ENCODE measurements at places on chromosomes 4 and X. TPM values are rescaled to one million over a fixed set of nuclear protein-coding genes. Genes with fewer than 3 reads are reported as not detected.

The SCML2 gene
- 1.1 TPM for total RNA-seq

The LPAR4 gene
- total RNA-seq, result not detected

The PRICKLE3 gene
- total RNA-seq, result 39.6 TPM

The FRAS1 gene
- total RNA-seq, result 9.7 TPM

The CSAG3 gene
- total RNA-seq, result not detected

The CXCR3 gene
- total RNA-seq, result 1.3 TPM

Measured in transverse colon (tissue), 4 donors.